ENCODE measurements at places on chromosomes 2 and 18.

DNA sequence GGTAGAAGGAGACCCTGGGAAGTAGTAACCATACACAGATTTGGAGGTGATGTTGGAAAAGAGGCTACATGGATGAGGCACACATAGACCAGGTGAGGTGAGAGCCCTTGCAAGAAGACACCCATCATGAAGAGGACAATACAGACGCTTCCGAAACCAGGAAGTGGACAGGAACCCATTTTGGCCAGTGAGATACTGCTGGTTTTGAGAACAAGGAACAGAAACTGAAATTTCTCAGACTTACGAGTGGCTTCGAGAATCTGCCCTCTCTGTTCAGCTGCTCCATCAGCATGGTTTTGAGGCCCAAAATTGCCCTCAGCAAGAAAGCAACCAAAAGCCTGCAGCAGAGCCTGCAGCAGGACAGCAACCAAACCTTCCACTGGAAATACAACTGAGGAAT lies 479.1 kb upstream of the NRXN1 start:
- DNase-seq = no peak

GRCh38 chr2:25077789-25078169 lies 35.9 kb downstream of the EFR3B start:
- DNase-seq = no peak

GRCh38 chr2:159860581-159861310 lies 62.7 kb upstream of the CD302 start:
- DNase-seq = no peak

DNA sequence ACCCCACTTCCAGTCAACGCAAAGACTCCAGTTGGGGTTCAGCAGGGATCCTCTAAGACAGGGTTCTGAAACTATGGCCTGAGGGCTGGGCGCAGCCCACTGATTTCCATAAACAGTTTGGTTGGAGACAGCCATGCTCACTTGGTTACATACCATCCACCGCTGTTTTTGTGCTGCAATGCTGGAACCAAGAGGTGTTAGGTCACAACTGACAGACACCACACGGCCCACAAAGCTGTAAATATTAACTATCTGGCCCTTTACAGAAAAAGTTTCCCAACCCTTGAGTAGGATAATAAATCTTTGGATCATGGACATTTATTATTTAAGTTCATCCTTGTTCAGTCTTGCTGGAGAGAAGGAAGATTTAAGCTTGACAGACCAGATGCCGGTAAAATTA lies 8.4 kb upstream of the CD226 start:
- no peak for DNase-seq

- DNase-seq = no peak
These were observed 40.8 kb downstream of the PDIA6 start for GRCh38 chr2:10771786-10772185.

- no peak for DNase-seq
These were observed 143.4 kb downstream of the UBE2E3 start for GRCh38 chr2:181123798-181124231.

- DNase-seq = no peak
These were observed 195.1 kb upstream of the LRP1B start for GRCh38 chr2:142325870-142326269.

DNA sequence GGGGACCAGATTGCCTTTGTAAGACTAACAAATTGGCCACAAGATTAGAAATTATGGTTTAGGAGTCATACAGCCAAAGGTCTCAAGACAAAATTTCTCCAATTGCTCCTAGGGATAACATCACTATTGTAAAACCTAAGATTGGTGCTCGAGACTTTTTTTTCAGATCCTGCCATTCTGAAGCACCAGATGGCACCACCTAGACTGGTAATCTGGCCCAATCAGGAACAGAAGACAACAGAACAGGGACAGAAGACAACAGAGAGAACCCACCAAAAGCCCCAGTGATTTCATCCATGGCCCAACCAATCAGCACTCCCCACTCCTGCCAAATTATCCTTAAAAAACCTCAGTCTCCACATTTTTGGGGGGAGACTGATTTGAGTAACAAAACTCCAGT lies 66.8 kb downstream of the LINC00305 start:
- no peak for DNase-seq

DNA sequence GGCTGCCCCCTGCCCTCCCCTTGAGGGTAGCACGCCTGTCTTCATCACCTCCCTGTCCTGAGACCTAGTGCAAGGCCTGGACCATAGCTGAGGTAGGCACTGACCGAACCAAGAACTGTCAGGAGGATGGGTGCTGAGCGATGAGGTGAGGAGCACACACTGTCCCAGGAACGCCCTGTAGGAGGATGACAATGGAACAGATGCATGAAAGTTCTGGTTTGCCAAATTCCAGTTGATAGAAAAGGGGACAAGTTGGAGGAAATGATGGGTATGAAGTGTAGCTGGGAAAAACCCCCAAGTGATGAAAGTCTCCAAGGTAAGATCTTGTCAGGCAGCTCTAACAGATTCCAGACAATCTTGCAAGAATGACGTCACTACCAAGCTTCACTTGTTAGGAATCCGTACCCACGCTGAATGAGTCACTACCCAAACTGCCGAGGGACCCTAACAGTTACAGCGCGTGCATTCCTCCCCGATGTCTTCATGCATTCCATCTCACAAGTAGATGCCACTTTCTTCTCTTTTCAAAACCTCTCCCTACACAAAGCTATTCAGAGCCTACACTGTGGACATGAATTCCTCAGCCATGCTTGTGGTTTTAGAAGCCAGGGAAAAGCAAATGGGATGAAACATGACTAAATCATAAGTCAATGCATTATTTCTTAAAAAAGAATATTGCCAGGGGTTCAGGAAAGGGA lies 27.6 kb downstream of the MRPL33 start:
- DNase-seq = no peak

GRCh38 chr2:105269426-105269825 lies 27.9 kb downstream of the GPR45 start:
- no peak for DNase-seq

GRCh38 chr18:51619283-51619682 lies 421.8 kb upstream of the MEX3C start:
- no peak for DNase-seq

DNA sequence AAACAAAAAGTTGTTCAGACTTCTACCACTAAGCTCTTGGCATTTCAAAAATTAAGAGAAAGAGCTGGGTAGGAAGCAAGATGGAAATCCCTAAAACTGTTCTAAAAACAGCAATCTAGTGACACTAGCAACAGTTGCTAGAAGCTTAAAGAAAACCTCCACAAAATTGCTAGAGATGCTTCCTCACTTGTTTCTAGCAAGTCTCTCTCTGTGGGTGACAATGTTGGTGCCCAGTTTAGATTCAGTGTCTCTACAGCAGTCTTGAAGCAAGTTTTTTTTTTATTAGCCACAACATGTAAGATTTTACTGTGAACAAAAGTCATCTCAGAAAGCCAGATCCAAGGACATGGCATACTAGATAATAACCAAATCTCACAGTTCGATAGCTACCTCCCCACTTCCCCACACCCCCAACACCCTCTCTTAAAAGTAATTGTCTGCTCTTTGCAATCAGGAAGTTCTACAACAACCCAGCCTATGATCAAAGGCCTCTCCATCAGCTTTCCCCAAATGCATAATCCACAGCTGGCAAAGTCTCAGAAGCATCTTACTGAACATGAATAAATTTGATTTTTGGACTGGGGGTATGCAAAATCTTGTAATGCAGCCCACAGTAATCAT lies 70.0 kb downstream of the ANKRD44 start:
- no peak for DNase-seq

- DNase-seq = no peak
These were observed 15.3 kb downstream of the WNT10A start for GRCh38 chr2:218895759-218896500.

- DNase-seq = no peak
These were observed 14.5 kb upstream of the ADAM23 start for GRCh38 chr2:206428783-206429182.

DNA sequence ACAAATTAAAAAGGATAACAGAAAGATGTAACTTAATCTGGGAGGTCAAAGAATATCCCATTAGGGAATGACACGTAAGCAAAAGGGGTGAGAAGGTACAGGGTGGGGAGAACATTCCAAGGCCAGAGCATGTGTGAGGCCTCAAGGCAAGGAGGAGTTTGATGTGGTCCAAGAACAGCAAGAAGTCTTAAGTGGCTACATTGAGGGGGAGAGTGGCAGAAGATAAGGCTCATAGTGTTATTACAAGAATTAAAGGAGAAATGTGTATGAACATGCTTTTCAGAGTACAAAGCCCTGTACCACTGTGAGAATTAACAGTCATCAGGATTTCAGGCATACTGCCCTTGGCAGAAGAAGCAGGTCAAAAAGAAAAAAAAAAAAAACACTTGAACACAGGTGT lies 174.4 kb upstream of the ERBB4 start:
- DNase-seq = no peak

- no peak for DNase-seq
These were observed 336.3 kb downstream of the NYAP2 start for GRCh38 chr2:225735844-225736243.

DNA sequence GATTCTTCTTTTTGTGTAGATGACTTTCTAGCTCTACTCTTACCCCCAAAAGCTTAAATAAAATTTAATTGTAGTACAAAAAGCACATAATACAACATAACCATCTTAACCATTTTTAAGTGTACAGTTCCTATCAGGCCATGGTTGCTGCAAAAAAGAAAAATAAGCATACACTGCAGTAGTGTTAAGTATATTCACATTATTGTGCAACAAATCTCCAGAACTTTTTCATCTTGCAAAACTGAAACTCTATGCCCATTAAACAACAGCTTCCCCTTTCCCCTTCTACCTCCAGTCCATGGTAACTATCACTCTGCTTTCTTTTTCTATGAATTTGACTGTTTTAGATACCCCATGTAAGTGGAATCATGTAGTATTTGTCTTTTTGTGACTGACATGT lies 18.1 kb downstream of the PPM1B start:
- DNase-seq = no peak

DNA sequence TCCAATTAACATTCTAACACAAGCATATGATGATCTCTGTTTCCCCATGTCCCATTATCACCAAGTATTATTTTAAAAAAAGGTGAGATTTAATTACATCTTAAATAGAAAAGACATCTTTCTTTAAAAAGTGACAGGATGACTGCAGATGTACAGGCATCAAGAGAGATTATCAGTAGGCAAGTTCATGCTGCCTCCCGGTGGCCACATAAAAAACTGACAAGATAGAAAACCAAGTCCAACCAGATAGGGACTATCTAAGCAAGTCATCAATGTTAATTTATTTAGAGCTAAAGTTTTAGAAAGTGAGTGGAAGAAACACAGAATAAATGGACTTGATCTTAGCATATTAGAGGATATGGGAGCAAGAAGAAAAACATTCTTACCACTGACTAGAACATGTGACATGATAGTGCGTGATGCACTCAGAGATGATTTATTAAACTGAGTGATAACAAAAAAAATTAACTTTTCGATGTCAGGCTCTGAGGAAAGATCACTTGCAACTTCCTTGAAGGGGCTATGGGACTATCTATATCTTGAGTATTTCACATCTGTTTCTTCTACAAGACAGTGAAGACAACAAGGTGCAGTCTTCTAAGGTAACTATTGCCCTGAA lies 5.4 kb upstream of the TDRD15 start:
- peak; percentile 1 for DNase-seq

DNA sequence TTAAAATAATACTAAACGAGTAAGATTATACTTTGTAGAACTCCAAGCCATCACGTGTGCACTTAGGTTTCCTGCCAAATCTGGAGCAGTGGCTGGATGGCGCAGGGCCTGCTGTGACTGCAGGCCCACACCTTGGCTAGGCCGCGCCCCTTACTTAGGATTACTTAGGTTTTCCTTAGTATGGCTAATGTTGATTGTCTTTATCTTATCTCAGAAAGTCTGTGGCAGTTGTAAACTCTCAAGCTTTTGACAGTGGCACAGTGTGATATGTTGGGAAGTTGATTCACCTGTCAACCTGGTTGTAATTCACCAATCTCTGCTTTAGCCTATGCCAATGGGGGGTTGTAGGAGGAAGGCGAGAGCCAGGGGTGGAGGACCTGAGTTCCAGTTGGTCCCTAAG lies 208.4 kb downstream of the ZNF407 start:
- DNase-seq = no peak

GRCh38 chr2:10530607-10531239 lies 82.6 kb upstream of the ODC1 start:
- DNase-seq = no peak

GRCh38 chr18:64090876-64091275 lies 58.0 kb downstream of the LINC00305 start:
- no peak for DNase-seq

GRCh38 chr18:30527226-30527625 lies 515.3 kb downstream of the DSC3 start:
- DNase-seq = no peak

GRCh38 chr2:54455131-54455562 lies 980 bp upstream of the SPTBN1 start:
- DNase-seq = peak; percentile 40

- no peak for DNase-seq
These were observed 45.6 kb upstream of the MSH6 start for GRCh38 chr2:47737191-47737975.

- no peak for DNase-seq
These were observed 218.0 kb upstream of the PIEZO2 start for GRCh38 chr18:11367351-11367750.
